HCEC 1CT (cell line): ENCODE measurements at places on chromosomes 6 and 20.

DNA sequence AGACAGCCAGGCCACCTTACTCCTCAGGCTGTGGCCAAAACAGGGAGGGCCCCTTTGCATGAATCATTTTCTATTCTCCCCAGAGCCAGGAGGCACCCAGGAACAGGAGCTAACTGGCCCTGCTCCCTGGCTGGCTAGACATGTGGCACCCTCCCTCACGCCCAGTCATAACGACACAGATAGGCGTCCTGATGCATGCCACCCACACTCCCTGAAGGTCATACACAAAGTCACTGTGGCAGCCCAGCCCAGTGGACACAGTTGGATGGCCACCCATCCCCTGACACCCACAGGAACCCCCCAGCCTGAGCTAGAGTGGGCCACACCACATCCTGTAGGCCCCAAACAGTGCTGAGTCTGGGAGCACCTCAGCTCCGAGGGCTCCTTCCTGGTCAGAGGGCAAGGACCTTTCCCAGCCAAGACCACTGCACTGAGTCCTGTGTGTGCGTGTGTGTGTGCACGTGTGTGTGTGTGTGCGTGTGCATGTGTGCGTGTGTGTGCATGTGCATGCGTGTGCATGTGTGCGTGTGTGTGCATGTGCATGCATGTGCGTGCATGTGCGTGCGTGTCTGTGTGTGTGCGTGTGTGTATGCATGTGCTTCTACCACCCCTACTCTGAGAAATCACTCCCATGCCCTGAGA lies 21.6 kb downstream of the TFEB start:
- no peak for DNase-seq

GRCh38 chr6:37119387-37119886 lies 50.5 kb upstream of the PIM1 start:
- no peak for DNase-seq

DNA sequence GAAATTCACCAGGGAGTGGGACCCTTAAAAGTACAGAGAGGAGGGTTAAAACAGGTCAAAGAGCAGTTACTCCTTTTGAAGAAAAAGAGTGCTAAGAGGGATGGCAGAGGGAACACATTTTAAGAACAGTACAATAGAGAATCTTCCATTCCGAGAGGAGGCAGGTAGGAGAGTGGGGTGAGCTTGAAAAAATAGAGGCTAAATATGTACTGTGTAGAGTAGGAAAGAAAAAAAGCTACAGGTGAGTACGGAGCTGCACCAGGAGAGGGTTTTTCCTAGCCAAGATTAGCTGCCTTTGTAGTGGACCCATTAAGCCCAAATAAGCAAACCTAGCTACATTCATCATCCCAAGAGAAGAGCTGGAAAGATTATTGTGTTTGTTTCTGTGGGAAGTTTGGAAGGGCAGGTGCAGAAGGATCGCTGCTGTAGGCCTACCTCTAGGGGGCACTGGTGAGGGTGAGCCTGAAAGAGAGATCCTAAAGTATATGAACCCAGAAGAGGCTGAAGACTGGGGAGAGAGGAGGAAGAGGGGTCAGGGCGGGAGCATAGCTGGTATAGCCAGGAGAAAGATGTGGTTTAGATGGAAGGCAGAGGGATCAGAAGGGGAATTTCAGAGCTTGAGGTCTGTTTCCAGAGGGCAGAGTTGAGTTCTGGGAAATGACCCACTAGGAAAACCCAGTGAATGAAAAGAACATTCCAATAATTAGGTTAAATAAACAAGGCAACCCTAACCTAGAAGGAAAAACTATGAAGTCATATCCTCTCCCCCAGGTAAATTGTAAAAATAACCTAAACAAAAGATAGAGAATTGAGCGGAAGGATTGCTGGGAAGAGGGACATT lies 50.2 kb upstream of the HINT3 start:
- peak; percentile 38 for DNase-seq

DNA sequence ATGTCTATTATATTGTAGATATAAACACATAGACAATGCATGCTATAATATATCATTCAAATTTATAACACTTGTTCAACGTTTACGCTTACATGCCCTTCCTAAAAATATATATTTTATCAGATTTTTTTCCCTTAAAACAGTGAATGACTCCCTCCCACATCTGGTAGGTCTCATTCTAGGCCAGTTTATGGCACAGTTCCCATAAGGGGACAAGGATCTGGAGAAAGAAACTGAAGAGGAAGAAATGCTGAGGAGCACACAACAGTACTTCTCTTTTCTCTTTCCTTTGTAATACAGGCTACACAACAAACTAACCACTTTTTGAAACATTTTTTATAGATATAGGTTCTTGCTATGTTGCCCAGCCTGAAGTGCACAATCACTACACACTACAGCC lies 48.6 kb upstream of the RCAN2 start:
- no peak for DNase-seq

GRCh38 chr20:20426655-20426907 lies 58.7 kb downstream of the INSM1 start:
- no peak for DNase-seq
